ENCODE measurements at places on chromosomes 1 and 21.

GRCh38 chr1:21118167-21118566 lies 58.5 kb downstream of the EIF4G3 start:
- DNase-seq: no peak

DNA sequence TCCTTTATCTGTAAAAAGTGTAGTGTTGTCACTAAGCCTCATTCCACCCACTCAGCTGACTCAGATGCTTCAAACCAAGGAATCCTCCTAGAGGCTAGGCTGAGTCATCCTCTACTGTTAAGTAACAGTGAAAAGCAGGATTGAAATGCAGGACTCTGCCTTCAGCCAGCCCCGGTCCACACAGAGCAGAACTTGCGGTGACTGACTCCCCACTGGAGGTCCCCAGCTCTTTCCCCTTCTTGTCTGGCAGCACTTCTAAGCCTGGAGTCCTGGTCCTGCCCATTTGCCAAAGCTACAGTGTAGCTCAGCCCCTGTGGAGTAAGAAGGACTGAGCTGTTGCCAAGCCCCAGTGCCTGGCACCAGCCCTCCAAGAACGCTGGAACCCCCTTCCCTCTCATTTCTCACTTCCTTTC lies 1.7 kb downstream of the RAB7B start:
- no peak for DNase-seq

GRCh38 chr1:227893300-227893948 lies 54.3 kb downstream of the WNT9A start:
- no peak for DNase-seq

DNA sequence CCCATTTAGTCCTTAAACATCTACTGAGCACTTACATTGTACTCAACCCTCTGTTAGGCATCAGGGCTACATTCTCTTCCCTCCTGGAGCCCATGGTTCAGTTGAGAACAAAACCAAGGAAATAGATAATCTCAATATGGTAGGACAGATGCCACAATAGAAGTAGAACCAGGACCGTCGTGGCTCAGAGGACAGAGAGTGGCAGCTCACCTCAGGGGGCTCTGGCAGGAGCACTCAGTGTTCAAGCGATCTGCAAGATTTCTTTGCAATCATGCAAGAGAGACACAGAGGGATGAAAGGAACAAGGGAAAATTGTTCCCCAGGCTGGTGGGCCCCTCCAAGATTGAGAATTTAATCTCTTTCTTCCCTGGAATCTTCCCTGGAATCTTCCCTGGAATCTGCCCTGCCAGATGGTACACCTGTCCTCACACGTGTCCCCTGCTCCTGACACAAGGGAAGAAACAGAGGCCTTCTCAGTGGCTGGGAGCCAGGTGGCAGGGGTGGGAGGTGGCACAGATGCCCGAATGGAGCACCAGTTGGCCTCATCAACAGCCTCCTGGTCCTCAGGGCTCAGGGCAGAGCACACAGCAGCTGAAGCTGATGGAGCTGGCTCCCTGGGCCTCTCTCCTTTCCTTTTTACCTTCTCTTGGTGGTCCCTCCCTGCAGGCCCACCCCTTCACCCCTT lies 135.4 kb downstream of the PLXNA2 start:
- DNase-seq: no peak

DNA sequence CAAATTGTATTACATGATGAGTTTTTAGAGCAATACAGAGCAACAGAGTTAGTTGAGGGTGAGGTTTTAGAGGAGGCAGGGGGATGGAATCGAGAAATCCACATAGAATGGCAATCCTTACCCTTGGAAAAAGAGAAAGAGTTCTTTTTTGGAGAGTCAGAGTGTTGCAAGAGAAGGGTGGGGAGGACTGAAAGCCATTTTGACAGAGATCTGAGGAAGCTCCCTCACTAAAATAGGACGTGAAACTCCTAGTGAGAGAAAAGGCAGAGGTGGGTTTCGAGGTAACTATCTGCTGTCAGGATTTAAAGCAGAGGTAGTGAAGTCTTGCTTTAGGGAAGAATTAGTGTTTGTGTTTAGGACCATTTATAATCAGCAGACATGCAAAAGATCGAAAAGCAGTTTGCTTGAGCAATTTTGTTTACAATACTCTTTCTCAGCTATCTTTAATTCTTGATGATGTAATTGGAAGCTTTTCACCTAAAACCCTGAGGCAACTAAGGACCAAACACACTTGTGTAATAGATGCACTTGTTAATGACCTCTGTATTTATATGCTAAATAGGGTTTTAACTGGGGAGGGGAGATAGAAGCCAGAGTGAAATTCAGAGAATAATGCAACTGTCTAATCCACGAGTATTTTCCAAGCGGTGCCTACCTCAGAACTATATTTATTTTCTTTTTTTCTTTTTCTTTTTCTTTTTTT lies 20.0 kb downstream of the ADAMTS5 start:
- no peak for DNase-seq

- no peak for DNase-seq
Observed at GRCh38 chr1:93275634-93276295, 69.9 kb upstream of the DR1 start.

DNA sequence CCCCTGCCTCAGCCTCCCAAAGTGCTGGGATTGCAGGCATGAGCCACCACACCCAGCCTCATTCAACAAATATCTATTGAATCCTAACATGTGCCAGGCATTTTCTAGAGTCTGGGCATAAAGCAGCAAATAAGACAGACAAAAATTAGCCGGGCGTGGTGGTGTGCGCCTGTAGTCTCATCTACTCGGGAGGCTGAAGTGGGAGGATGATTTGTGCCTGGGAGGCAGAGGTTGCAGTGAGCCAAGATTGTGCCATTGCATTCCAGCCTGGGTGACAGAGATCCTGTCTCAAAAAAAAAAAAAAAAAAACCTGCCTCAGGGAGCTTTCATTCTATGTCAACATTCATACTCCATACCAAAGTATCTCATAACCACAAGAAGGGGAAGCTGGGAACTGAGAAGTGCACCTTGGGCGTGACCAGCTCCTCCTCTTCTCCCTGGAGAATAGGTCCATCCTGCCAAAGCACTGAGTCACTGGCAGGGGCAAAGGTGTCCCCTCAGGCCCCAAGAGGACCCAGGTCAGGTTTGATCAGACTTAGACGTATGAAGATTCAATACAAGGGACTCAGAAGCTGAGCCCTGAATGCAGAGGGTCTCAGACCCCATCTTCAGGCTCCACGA lies 36.8 kb upstream of the PPP1R15B start:
- DNase-seq: no peak

DNA sequence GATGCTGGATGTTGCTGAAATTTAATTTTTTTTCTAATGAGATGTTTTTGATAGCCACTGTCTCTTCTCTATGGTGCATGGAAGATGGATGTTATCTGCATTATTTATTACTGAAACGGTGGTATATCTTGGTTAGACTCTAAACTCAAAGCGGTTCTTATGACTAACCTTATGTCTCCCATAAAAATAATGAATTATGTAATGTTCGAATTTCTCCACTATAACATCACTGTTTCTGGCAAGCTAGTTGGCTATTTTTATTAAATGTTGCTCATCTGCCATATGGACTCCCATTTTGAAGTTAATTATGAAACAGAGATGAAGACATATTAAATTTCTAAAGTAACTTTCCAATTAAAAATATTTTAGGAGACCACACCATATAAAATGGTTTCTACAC lies 808.6 kb upstream of the ADGRL4 start:
- no peak for DNase-seq

- no peak for DNase-seq
Observed at GRCh38 chr1:34825455-34826091, 32.8 kb downstream of the GJA4 start.

DNA sequence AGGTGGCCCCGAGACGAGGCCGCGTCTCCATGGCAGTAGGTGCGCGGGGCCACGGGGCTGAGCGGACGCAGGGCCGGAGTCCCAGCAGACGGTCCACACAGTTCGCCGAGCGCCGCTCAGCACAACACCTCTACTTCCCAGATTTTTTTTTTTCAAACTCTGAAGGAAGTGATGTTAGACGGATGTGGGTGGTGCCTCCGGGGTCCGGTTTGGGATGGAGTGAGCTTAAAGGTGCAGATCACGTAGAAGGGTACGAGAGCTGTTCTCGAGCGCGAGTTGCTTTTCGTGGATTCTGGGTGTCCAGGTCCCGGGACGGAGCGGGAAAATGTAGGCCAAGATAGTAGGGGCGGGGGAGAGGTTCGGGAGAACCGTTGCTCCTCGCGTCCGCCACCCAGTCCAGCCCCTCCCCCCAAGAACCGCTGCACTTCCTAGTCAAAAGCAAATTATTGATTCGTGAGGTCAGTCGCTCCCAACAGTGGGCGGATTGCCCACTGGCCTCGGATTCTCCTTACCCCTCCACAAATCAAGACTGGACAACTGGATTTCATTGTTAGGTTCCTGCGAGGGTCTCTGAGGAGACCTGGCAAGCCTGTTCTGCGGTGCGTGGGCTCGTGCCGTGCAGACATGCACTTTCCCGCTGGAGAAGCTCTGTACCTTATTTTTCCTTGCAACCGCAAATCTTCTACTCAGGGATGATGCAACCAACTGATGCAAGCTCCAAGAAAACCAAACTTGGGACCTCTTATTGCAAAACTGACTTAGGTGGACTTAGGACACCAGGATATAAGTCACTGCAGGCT lies at the start of gene TXNDC12:
TXNDC12 (minus strand) TSS at position 126 of the 800 bp plus-strand sequence; CDS start at position 31, 95 bp downstream.
- DNase-seq: peak; percentile 60

Measured in T-helper 1 cell (primary cell).